ENCODE measurements at places on chromosomes 16 and 17.

DNA sequence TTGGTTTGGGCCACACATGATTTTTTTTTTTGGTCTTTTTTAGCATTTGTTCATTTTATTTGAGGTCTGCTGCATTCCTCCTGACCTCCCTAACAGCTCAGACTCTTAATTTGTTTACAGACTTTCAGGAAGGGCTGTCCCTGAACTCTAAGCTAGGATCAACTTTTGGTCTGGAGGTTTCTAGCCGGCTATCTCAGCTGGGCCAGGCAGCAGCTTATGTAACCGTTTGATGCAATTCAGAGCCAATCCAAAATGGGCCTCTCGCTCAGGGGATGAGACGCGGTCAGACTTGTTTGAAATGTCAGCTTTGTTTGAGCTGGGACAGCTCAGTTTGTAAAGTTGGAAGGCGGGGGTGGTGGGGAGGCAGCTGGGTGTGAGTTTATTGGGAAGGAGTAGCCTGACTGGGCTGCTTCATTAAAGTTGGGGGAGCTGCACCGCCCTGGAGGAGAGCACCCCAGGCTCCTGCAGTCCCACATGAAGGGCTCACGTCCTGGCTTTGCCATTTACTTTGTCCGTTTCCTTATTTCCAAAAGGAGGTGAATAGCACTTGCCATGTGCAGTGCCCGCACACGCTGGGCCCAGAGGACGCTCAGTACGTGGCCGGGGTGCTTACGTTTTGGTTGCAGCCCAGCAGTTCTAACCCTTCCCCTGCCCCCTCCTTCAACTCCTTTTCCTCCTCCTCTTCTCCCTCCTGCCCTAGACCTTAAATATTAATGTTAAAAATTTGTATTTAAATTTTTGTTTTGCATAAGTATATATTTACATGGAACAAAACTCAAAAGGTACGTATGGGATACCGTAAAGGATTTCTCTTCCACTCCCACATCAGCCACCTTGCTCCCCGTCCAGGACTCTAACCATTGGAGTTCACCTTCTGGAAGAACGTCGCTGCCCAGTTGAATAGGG lies 121.2 kb downstream of the SNX29 start:
- no peak for DNase-seq

- DNase-seq = no peak
Observed at GRCh38 chr16:23506606-23506994, 3.7 kb downstream of the GGA2 start.

GRCh38 chr17:81930142-81931125 lies 2.9 kb upstream of the MAFG start:
- no peak for DNase-seq

DNA sequence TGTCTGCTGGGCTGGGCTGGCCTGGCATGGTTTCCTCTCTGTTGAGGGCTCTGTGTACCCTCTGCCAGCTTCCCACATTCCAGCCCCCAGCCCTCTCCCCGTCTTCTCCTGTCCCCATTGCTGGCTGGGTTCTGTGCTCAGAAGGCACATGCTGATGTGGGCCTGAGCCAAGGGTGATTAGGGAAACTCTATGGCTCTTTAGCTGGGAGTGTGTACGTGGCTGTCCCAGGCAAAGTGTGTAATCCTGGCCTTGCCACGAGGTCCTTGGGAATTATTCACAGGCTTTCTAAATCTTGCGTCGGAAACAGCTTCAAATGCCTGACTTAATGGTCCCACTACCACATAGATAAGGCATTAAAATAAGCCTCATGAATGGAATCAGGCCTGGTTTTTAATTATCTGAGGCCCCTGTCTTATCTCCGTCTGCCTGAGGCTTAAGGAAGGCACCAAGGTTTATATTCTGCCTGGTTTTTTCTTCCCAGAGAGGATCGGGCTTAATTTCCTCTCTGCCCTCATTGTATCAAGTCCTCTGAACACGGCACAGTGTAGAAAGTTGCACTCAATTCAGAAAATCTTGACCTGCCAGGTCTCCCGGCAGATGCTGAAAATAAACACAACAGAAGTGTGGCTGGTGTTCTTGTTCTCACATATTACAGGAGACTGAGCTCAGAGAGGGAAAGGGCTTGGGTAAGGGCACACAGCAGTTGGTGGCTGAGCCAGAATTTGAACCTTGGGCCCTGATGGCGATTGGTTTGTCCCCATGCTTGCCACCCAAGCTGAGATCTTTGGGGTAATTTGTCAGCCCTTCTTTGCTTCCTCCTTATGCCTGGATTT lies 52.9 kb upstream of the LGALS9 start:
- no peak for DNase-seq

GRCh38 chr17:46978489-46979146 lies 435 bp downstream of the RPRML start:
- no peak for DNase-seq

- no peak for DNase-seq
Observed at GRCh38 chr17:76140661-76141211, 309 bp downstream of the FOXJ1 start.

DNA sequence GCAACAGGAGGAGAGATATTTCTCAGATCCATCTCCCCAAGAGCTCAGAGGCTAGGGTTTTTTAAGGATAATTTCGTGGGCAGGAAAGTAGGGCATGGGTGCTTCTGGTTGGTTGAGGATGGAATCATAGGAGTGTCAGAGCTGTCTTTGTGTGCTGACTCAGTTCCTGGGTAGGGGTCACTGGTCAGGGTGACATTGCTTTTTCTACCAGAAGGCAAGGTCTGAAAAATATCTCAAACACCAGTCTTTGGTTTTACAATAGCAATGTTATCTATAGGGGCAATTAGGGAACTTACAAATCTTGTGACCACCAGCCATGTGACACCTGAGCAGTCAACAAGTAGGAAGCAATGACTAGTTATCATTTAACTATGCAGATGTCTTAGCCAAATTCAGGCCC lies 82.9 kb upstream of the DYNLRB2 start:
- DNase-seq = no peak

Data from CD4-positive, alpha-beta T cell treated with Interleukin-12 subunit alpha and Interleukin-12 subunit beta, for 1 hour (primary cell).